NCI-H1105 treated with DMSO at 0.1 percent for 48 hours (cell line): ENCODE measurements at places on chromosomes 2 and 18.
A peak's percentile ranks its signal among the peaks of the same experiment; 100 is the strongest.

- DNase-seq = no peak
Measured at GRCh38 chr2:143463719-143464118, 334.5 kb downstream of the ARHGAP15 start.

GRCh38 chr2:209383212-209383611 is 40.6 kb upstream of the MAP2 start:
- no peak for DNase-seq

GRCh38 chr2:70328921-70329561 is 27.2 kb upstream of the FAM136A start:
- DNase-seq = peak; percentile 54

GRCh38 chr2:12169721-12170120 is 423.3 kb downstream of the LPIN1 start:
- no peak for DNase-seq

DNA sequence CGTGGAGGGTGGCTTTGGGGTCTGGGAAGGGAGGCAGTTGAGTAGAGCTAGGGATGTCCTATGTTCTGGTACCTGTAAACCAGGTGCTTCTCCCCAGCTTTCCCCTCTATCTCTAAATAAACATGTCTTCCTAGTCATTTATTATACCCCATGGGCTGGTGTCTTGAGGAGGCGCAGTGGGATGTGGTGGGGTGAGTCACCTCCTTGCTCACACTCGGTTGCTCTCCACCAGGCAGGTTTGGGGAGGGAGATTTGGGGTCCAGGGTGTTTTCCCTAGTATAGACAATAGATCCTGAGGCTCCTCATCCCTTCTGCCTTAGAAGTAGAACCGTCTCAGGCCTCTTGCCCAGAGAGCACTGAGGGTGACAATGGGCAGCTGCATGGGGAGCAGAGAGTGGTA is 5.1 kb downstream of the PSD4 start:
- DNase-seq = no peak

DNA sequence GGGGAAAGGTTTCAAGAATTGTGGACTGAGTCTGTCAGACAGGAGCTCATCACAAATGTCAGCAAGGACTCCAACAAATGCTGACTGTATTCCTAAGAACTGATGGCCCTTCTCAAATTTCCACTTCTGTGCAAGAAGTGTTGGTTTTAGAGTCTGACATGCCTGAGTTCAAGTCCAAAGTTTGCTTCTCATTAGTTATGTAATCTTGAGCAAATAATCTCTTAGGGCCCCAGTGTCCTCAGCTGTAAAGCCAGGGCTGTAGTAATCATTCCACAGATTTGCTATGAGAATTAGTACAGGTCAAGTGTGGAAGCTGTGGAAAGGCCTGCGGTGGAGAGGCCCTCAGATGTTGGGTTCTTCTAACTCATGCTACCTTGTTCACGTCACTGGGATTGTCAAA is 23.9 kb downstream of the MEP1B start:
- no peak for DNase-seq

- DNase-seq = no peak
Measured at GRCh38 chr2:105418522-105418921, 19.7 kb upstream of the FHL2 start.

DNA sequence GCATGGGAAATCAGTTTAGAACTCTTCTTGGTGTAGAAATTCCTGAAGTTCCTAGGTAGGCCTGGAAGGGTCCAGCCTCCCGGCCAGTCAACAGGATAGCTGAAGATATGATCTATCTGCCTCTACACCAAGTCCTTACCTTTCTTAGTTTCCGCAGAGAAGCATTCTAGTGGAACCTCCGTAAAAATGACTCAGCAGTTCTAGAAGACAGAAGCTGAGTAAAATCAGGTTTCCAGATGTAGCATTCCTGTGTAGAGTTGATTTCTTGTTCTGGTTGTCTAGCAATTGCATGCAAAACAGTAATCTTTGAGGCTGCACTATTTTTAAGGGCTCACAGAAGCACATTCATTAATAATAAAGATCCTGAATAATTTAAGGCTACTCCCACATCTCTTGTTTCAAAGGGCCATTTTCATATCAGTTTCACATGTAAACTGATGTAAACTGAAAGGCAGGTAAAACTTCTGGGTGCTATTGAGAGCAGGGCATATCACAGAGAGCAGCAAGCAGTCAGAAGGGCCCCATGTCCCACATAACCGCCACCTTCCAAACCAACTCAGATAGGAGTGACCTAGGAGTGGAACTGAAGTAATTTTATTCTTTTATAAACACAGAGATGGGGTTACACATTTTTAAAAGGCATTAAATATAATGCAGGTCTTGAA is 3.2 kb upstream of the DYTN start:
- DNase-seq = no peak

DNA sequence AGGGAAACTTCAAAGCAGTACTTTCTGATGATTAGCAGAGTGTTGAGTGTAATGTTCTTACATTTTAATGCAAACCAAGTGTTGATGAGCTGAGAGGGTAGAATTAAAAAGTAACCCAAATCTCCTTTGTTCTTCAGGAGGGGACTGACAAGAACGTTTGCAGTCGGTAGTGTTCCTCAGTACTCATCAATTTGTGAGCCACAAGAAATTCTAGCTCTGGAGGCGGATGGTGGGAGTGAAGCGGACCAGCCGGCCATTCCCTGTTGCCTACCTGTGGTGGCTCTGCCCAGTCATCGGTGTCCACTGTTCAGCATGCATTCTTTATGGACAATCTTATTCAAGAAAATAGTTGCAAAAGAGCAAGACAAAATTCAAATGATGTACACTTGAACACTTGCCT is 438.6 kb upstream of the POU3F3 start:
- no peak for DNase-seq

GRCh38 chr2:112777036-112777435 is 7.3 kb downstream of the IL1A start:
- no peak for DNase-seq

GRCh38 chr2:96877042-96877451 is 7.2 kb upstream of the SEMA4C start:
- DNase-seq = no peak
